Cardiac septum (tissue), 1 donor: ENCODE measurements at places on chromosomes 1 and 21. TPM values are rescaled to one million over a fixed set of nuclear protein-coding genes. Genes with fewer than 3 reads are reported as not detected.

CAMSAP2 gene
- 37.9 TPM for total RNA-seq

- no peak for DNase-seq
Observed at GRCh38 chr21:35703704-35704103, 356.6 kb downstream of the SETD4 start.

DNA sequence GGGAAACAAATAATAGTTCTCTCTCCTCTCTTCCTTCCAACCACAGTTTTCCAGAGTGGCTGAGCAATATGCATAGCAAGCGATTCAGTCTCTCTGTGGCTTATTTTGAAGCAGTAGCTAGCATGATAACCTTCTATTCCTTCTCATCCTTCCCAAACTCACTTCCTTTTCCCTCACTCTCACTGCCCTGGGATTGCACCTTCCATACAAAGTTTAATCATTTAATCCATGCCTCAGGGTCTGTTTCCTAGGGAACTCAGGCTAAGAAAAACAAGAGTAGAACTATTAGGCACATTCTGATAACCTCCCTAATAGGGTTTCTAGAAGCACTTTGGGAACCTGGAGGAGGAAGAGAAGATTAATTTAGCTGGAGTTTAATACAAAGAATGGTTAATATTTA is 97.7 kb upstream of the S1PR1 start:
- DNase-seq, result no peak

DNA sequence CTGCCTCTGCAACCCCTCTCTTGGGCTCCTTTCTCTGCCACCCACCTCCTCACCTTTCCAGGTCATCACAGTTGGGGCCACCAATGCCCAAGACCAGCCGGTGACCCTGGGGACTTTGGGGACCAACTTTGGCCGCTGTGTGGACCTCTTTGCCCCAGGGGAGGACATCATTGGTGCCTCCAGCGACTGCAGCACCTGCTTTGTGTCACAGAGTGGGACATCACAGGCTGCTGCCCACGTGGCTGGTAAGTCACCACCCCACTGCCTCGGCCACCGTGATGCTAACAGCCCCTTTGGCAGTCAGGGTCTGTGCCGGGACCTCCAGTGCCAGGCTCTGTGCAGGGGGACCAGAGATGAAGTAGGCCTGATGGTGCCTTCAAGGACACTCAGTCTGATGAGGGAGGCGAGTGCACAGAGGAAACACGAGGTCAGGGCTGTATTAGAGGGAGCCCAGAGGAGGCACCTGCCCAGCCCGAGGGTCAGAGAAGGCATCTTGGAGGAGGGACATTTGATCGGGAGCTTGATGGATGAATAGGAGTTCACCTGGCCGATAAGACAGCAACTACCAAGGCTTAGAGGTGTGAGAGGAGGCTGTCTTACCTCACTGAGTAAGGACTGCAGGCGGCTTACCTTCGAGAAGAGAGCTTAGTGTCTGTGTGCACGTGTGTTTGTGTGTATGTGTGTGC is 18.1 kb downstream of the PCSK9 start:
- no peak for DNase-seq

OR11L1 gene
- total RNA-seq, result not detected

LCE6A gene
- not detected for total RNA-seq

NBPF4 gene
- not detected for total RNA-seq

- no peak for DNase-seq
Observed at GRCh38 chr21:28703861-28704260, 288.8 kb downstream of the LTN1 start.

CHIA gene
- total RNA-seq, result not detected

GRCh38 chr1:147084273-147085096 is 87.8 kb downstream of the PRKAB2 start:
- DNase-seq, result peak; percentile 80

- no peak for DNase-seq
Observed at GRCh38 chr1:230172016-230172537, 105.0 kb downstream of the GALNT2 start.

FAM3B gene
- total RNA-seq, result not detected

DNA sequence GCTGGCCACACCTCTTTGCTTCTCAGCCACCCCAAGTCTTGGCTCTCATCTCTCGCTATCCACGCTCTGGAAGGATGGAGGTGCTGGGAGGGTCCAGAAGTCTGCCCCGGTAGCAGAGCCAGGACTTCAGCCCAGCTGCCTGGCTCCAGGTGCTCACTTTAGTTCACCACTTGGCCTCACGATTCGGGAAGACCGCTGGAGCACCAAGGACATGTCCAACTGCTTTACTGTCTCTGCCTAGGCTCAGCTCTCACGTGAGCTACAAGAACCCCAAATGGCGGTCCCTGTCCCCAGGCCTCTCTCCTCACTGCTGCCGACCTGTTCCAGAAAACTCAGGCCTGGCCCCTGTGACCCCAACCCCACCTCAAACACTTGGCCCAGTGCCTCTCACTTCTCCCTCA is 3.4 kb downstream of the TRIM11 start:
- peak; percentile 51 for DNase-seq
